ENCODE measurements at places on chromosomes 5 and 9.

GRCh38 chr5:150672237-150672883 lies 11.3 kb downstream of the MYOZ3 start:
- peak; percentile 42 for DNase-seq

GRCh38 chr9:127805620-127806019 lies 2.9 kb downstream of the FPGS start:
- peak; percentile 29 for DNase-seq

GRCh38 chr5:177474846-177475562 lies 1.6 kb upstream of the DBN1 start:
- DNase-seq = no peak

DNA sequence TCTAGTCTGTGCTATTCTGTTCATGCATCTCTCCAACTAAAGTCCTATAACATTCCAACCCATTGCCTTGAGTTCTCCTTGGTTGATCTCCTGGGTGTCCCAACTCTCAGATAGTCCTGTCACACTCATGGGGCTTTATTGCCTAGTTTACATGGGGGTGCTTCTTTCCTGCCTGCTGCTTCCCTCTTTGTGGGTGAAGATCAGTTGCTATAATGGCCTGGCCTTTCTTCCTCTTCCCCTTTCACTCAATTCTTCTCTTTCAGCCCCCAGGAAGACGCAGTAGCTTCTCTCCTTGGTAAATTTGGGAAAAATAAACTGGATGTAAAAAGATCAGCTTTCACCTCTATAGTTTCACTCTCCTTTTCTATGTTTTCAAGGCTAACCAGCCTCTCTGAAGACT lies 66.5 kb downstream of the PTCD2 start:
- DNase-seq = no peak

DNA sequence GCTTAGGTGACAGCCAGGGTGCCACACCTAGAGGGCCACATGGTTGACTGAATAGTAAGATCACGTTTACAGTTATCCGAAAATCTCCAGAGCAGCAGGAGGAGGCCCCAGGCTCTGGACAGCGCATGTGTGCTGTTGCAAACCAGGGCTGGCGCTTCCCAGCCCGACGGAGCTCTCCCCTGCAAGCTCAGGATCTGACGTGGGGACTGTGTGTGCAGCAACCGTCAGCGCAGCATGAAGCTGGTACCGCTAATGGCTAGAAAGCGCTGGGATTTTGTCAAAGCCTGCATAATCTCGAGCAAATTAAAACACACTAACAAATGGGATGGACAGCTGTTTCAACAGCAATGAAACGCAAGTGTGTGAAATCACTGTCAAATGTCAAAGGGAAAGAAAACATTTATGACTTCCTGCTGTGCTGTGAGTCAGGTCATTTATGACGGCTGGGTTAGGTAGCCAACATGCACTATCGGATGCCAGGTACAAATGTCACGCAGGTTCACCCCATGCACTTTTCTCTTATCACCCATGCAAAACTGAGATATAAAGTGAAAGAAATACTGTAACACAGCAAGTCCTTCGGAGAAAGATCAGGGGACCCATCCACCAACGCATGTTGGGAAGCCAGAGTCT lies 7.5 kb downstream of the SURF4 start:
- DNase-seq = no peak

DNA sequence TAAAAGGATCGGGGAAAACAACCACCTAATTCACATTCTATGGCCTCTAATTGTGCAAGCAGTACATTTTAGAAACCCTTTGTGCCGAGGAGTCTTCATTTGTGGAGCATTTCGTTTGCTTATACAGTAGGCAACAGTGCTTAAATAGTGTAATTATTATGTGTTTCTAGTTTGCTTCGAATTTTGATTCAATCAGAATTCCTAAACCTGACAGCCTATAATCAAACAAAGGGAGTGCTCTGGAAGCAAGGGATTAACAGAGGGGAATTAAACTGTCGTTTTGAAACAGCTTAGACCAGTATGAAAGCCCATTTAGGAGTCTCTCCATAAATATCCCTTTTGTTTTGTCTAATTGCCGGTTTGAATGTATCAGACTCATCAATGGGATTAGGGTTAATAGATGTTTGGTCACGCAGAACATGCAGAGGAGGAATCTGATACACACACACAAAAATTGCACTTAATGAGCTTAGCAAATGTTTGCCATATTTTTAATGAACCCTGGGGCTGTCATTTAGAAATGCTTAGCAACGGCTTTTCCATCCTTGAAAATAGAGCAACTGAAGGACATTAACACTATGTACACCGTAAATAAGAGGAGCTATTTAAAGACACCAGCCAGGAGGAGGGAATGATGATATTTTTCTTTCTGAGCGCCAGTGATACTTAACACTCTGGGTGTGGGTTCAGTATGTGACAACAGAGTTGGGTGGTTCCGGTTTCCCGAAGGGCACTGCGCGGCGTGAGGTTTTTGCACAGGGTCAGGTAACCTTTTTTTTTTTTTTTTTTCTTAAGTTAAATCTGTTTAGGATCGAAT lies 404.7 kb downstream of the TLE4 start:
- DNase-seq = no peak

DNA sequence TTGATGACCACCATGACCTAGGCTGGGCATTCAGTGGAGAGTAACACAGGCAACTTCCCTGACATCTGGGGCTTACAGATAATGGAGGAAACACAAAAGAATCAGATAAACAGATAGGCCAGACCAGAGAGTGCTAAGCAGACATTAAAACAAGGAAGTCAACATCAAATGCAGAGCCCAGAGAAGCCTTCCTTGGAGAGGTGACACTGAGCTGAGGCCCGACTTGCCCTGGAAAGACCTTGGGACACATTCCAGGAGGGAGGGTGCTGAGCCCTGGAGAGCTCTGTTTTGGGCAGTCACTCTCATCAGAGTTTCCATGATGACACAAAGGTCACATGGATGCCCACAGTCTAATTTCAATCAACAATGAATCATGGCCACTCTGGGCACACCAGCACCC lies 31.9 kb upstream of the C5orf58 start:
- no peak for DNase-seq

- DNase-seq = no peak
Measured at GRCh38 chr5:132756542-132756941, 9.3 kb downstream of the CCNI2 start.

- DNase-seq = no peak
Measured at GRCh38 chr5:91361055-91361701, 21.9 kb downstream of the ARRDC3 start.

GRCh38 chr9:121201045-121201737 lies 478 bp downstream of the RAB14 start:
- no peak for DNase-seq

DNA sequence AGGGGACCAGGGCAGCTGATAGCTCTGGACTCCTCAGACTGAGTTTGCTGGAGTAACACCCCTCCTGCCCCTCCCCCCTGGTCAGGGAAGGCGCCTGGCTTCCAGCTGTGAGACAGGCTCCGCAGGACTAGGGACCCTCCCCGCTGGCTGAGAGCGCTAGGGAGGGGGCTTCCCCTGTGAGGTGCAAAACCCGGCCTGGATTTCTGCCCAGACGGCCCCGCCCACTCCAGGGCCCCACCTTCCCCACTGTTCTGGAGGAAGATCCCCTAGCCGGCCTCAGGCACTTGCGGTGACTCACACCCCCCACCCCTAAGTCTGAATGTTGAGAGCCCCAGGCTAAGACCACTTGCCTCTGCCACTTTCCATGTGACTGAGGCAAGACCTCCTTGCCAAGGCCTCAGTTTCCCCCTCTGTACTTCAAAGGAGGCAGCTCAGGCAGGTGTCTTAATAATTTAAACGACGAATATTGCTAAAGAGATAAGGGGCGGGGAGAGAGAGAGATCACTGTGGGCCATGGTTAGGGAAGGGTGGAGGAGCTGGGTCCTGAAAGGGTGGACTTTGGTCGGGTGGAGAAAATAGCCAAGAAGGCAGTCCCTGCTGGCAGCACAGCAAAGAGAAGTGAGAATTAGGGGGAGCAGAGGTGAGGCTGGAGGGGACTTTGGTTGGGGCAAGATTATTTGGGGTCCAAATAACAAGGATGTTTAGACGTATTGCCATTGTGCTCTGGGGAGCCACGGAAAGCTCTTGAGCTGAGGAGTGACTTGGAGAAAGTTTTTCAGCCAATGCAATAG lies 1.0 kb upstream of the DAB2IP start:
- DNase-seq = peak; percentile 64

DNA sequence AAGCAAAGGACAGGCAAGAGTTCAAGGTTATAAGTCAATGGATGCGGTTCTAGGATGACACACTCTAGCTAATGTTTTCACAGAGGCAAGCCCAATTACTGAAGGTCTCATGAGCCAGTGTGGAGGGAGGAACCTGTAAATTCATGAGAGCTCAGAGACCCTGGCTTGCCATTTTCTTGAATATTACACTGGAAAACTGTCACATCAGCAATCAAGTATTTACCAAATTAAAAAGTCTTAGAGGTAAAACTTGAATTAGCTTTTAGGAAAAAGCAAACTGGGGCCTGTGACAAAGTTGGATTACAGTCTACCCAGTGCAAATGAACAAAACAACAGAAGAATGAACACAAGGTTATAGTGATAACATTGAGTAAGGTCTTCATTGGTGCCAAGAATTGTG lies 636.9 kb upstream of the TLE4 start:
- DNase-seq = no peak

DNA sequence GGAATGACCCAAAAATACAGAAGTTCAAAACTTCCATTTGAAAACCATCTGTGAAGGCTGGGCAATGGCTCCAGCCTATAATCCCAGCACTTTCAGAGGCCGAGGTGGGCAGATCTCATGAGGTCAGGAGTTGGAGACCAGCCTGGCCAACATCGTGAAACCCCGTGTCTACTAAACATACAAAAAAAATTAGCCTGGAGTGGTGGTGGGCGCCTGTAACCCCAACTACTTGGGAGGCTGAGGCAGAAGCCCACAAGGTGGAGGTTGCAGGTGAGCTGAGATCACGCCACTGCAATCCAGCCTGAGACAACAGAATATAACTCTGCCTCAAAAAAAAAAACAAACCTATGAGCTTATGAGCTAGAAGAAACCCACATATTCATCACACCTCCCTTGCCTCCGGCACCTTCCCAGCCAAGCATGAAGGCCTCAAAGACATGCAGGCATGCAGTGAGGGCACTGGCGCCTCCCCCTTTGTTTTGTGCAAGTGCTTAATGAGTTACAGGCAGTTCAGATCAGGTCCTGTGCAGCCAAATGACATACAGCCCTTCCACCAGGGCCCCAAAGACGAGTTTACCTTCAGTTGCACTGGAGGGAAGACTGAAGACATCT lies 9.9 kb downstream of the HNRNPH1 start:
- no peak for DNase-seq

DNA sequence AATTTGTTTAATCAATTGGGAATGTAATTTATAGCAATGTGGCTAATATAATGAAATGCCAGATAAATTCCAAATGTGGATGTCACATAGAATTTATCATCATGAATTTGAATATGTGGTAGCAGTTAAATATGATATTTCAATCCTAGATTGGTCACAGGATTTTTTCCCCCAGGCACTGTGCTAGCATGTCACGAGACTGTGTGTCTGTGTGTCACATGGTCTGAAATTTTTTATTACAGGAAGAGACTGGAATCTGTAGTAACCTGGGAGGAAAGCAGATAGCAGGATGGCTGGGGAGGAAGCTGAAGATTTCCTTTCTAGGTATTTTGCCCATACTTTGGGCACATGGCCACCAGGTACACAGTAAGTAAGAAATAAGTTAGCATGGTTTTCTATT lies 35.4 kb upstream of the MSH3 start:
- no peak for DNase-seq

GRCh38 chr5:140110646-140110957 lies 3.3 kb upstream of the PURA start:
- no peak for DNase-seq

DNA sequence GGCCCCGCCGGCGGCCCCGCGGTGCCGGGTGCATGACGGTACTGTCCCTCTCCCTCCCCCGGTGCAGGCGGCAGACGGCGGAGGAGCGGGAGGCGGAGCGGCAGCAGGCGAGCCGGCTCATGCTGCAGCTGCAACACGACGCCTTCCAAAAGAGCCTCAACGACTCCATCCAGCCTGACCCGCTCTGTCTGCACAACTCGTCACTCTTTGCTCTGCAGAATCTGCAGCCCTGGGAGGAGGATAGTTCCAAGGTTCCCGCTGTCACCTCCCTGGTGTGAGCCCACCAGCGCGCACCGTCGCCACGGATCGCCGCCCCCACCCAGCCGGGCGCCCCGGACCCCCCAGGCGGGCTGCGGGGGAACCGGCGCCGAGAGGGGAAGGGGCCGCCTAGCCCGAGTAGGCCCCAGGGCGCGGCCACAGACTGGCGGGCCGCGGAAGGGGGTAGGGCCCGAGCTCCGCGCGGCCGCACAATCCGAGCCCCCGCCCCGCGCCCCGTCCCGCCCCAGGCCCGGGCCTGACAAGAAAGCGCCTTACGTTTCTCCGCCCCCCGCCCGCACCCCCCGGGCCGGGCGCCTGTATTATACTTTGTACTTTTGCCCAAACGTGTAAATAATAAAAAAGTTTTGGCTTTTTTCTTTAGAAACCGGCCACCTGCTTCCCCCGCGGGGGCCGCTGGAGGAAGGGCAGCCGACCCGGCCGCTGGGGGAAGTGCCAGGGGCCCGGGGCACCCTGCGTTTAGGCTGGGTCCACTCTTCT lies 2.5 kb downstream of the TLX3 start:
- DNase-seq = peak; percentile 30

DNA sequence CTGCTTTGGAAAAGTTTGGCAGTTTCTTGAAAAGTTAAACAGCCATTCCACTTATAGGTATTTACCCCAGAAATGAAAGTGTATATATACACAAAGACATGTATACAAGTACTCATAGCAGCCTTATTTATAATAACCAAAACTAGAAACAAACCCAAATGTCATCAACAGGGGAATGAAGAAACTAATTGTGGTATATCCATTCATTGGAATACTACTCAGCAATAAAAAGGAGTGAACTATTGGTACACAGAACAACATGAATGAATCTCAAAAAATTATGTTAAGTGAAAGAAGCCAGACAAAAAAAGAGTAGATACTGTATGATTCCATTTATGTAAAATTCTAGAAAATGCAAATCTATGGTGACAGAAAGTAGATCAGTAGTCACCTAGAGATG lies 2.7 kb downstream of the MORN5 start:
- no peak for DNase-seq

DNA sequence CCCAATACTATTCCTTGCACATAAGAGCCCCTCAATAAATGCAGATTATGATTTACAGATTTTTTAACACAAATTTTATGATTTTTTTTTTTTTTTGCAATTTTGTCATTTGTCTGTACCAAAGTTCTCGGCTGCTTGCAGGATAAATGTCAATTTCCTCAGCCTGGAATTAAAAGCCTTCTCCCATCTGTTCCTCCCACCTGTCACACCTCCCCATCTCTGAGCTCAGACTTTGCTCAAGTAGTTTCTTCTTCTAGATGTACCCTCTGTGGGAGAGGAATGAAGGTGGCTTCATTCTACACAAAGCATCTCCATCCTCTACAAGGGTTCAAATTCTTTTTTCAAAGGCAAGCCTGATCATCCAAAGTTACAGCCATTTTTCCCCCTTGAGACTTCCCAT lies 153.7 kb upstream of the GRAMD2B start:
- DNase-seq = no peak

GRCh38 chr5:175712681-175713085 lies 54.8 kb downstream of the HRH2 start:
- no peak for DNase-seq

Data from fibroblast of skin of back (primary cell).